ENCODE measurements at places on chromosomes 1 and 21. TPM values are rescaled to one million over a fixed set of nuclear protein-coding genes. Genes with fewer than 3 reads are reported as not detected.

GRCh38 chr1:163120372-163120771, 51.2 kb downstream of the RGS4 start:
- peaks cover 8% of the 10 kb centered on the region for H3K27me3 ChIP-seq
- H3K27ac ChIP-seq = no peak overlapping the region
- no peak for DNase-seq
- H3K4me3 ChIP-seq = no peak overlapping the region
- H3K36me3 ChIP-seq = no peaks in the 10 kb centered on the region

DNA sequence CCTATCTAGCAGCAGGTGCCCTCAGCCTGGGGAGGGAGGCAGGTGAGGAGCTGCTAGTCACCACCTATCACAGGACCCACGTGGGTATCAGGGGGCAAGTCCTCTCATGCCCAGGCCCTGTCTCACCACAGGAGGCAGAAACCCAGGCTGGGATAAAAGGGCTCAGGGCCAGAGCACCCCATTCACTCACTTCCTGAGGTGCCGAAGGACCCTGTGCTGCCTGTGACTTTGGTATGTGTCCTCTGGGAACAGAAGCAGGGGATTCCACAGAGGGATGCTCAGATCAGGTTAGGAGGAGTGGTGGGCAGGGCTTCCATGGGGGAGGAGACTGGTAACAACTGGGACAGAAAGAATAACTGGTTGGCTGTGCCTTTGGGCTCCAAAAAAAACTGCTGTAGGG, at the start of gene LCE1E:
LCE1E (plus strand) TSS at position 181 of the 400 bp plus-strand sequence. CDS start 1,043 bp downstream, outside the sequence.
- H3K27me3 ChIP-seq = peaks cover 28% of the 10 kb centered on the region
- H3K4me1 ChIP-seq = no peaks in the 10 kb centered on the region
- H3K36me3 ChIP-seq = no peaks in the 10 kb centered on the region
- DNase-seq = no peak

- no peaks in the 10 kb centered on the region for H3K4me1 ChIP-seq
- DNase-seq = no peak
- no peaks in the 10 kb centered on the region for H3K27me3 ChIP-seq
- H3K36me3 ChIP-seq = no peaks in the 10 kb centered on the region
These were observed 41.0 kb downstream of the LDLRAD2 start for GRCh38 chr1:21853131-21853427.

DNA sequence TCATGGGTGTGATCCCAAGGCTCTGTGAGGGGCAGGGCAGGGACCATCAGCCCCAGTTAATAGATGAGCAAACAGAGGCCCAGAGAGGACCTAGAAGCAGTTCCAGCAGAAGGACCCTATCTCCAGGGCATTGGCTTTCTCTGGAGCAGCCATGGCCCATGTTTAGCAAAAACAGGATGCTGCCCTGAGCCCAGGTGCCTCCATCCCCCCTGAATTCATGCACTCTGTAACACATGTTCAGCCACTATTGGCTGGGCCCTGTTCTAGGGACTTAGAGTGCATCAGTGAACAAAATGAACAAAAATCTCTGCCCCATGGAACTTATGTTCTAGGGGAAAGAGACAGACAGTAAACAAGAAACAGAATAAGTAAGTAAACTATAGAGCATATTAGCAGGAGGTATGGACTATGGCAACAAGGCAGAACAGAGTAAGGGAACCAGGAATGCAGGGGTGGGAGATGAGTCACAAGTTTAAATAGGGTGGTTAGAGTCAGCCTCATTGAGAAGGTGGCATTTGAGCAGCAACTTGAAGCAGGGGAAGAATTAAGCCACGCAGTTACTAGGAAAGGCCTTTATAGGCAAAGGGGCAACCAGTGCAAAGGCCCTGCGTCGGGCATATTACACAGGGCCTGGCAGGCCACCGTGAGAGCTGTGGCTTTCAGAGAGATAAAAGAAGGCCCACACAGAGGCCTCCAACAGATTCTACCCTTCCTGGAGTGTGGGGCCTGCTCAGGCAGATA, 185.9 kb upstream of the EDN2 start:
- H3K4me1 ChIP-seq = peaks cover 91% of the 10 kb centered on the region
- no peak for DNase-seq
- no peaks in the 10 kb centered on the region for H3K27me3 ChIP-seq
- no peak overlapping the region for H3K27ac ChIP-seq
- H3K4me3 ChIP-seq = no peak overlapping the region
- H3K36me3 ChIP-seq = no peaks in the 10 kb centered on the region

DNA sequence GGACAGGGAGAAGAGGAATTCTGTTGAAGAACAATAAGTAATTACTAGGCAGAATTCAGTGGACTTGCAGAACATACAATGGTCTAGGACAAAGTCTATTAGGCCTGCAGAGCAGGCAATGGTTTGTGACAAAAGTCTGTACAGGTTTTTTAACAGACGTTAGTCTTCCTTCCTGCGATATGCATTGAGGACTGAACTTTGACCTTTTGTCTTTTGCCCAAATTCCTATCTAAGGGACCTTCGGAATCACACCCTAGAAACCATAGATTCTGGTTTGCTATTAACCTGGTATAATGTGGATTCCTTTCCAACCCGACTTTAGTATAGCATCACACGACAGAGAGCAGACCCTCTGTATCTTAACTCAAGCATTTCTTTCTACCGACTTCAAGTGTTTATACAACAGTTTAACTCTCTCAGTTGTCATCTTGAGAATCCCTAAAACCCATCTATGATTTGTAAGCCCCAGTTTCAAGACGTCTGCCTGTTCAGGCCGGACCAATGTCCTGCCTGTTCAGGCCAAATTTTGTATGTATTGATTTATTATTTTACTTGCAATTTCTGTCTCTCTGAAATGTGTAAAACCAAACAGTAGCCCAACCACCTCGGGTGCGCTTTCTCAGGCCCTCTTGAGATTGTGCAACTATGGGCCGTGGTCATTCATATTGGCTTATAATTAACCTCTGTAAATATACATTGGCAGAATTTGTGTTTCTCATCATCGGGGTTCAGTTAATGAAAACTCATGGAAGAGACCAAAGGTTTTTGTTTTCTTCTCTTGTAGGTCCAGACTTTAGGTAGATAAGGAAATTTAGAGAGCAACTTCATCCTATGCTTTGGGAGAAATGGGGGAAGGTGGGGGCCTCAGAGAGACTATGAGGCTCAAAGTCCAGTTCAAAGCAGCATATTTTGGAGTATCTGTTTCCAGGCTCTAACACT, 76.9 kb upstream of the TNFSF18 start:
- peaks cover 9% of the 10 kb centered on the region for H3K4me1 ChIP-seq
- no peak overlapping the region for H3K27ac ChIP-seq
- H3K4me3 ChIP-seq = no peak overlapping the region
- no peak for DNase-seq

Gene FCGR3B
- total RNA-seq = not detected

Gene ATP6V1G3
- total RNA-seq = not detected

- no peak for DNase-seq
- no peak overlapping the region for H3K4me3 ChIP-seq
- H3K36me3 ChIP-seq = no peaks in the 10 kb centered on the region
- H3K27ac ChIP-seq = no peak overlapping the region
These were observed 109.4 kb downstream of the NAV1 start for GRCh38 chr1:201648066-201648906.

Gene ADARB1
- 34.3 TPM for total RNA-seq

DNA sequence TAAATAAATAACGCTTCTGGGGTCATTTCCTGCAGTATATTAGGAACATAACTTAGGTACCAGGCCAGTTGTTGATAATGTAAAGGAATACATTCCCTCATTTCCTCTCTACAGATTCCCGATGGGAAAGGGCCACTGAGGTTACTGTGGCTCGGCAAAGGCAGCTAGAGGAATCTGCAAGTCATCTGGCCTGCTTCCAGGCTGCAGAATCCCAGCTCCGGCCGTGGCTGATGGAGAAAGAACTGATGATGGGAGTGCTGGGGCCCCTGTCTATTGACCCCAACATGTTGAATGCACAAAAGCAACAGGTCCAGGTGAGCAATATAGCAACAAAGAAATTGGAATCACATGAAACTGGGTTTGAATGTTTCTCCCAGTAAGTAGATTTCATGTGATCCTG, 109.6 kb upstream of the BMP8A start:
- H3K27me3 ChIP-seq = no peaks in the 10 kb centered on the region
- no peak for DNase-seq
- peaks cover 7% of the 10 kb centered on the region for H3K36me3 ChIP-seq
- H3K27ac ChIP-seq = no peak overlapping the region
- H3K4me1 ChIP-seq = no peaks in the 10 kb centered on the region
- H3K4me3 ChIP-seq = no peak overlapping the region

- H3K27ac ChIP-seq = no peak overlapping the region
- DNase-seq = no peak
- no peaks in the 10 kb centered on the region for H3K36me3 ChIP-seq
- no peaks in the 10 kb centered on the region for H3K27me3 ChIP-seq
- no peaks in the 10 kb centered on the region for H3K4me1 ChIP-seq
These were observed 274.6 kb downstream of the LRRC7 start for GRCh38 chr1:69842326-69842725.

Gene RPF1
- total RNA-seq = 52.4 TPM

DNA sequence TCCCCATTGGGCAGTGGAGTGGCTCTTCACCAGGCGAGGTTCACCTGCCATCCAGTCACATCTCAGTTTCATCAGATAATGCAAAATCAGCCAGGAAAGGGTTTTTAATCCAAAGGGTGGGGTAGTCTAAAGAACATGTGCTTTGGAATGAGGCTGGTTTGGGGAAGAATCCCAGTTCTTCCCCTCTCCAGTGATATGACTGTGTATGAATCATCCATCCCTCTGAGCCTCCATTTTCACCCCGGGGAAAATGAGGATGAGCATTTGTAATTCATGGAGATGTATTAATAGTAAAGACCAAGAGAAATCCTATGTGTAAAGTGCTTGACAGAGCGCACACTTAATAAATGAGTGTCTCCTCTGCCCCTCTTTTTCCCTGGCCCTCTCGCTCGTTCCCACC, 215.1 kb upstream of the FGGY start:
- no peak overlapping the region for H3K4me3 ChIP-seq
- no peak overlapping the region for H3K27ac ChIP-seq
- H3K27me3 ChIP-seq = no peaks in the 10 kb centered on the region
- no peaks in the 10 kb centered on the region for H3K36me3 ChIP-seq
- no peak for DNase-seq

Gene XPR1
- 19.1 TPM for total RNA-seq

- H3K27me3 ChIP-seq = no peaks in the 10 kb centered on the region
- no peak for DNase-seq
- no peak overlapping the region for H3K4me3 ChIP-seq
- no peak overlapping the region for H3K27ac ChIP-seq
- no peaks in the 10 kb centered on the region for H3K4me1 ChIP-seq
These were observed 93.9 kb upstream of the ADGRL4 start for GRCh38 chr1:79100385-79100784.

DNA sequence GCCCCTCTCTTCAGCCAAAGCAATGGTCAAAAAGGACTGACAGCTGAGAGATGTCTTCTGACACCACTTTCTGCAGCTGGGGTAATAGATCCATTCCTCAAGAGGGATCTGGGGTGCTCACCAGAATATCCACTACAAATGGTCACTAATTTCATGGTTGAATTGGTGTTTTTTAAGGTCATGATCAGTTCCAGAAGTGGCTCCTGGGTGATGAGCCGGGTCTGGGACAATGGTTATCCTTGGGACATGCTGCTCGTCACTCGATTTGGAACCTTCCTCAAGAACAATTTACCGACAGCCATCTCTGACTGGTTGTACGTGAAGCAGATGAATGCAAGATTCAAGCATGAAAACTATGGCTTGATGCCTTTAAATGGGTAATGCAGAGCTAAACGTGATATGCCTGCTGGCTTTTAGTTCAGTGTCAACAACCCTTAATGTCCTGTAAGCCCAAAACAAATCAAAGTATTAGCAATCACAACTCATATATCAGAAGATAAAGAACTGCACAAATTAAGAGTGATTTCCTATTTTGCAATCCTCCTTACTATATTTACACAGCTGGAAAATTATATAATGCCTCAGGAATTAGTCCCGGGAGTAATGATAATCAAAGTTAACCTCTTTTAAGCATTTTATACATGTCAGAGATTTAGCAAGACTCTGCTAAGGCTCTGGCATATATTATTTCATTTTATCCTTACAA, 20.1 kb downstream of the FMO3 start:
- H3K27me3 ChIP-seq = peaks cover 37% of the 10 kb centered on the region
- H3K27ac ChIP-seq = no peak overlapping the region
- no peaks in the 10 kb centered on the region for H3K36me3 ChIP-seq
- no peaks in the 10 kb centered on the region for H3K4me1 ChIP-seq

Gene XCL1
- not detected for total RNA-seq

- H3K36me3 ChIP-seq = no peaks in the 10 kb centered on the region
- no peaks in the 10 kb centered on the region for H3K27me3 ChIP-seq
- no peak for DNase-seq
- H3K4me1 ChIP-seq = peaks cover 26% of the 10 kb centered on the region
- H3K27ac ChIP-seq = no peak overlapping the region
These were observed 18.1 kb downstream of the URB2 start for GRCh38 chr1:229643996-229644745.

- no peak for DNase-seq
- H3K4me3 ChIP-seq = no peak overlapping the region
- H3K27me3 ChIP-seq = no peaks in the 10 kb centered on the region
- H3K4me1 ChIP-seq = no peaks in the 10 kb centered on the region
These were observed 146.0 kb downstream of the PEX14 start for GRCh38 chr1:10620776-10621175.
